ENCODE measurements at places on chromosomes 13 and 19.

DNA sequence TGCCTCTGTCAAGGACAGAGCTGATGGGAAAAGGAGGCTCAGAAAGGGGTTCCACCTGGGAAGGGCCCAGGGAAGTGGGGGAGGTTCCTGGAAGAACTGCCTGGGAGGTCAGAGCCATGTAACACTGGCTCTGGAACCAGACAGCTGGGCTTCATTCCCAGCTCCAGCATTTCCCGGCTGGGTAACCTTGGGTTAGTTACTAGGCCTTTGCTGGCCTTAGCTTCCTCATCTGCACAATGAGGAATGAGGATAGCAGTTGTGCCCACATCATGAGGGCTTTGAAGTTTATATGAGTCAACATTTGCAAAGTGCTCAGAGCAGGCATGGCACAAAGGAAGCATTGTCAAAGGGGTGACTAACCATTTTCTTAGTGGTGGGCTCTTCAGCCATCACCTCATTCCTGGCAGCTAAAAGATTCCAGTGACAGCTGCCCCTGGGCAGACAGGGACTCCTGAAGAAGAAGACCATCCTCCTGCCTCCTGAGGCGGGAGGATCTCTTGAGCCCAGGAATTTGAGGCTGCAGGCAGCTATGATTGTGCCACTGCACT is 1.7 kb upstream of the DNAJB1 start:
- no peak for DNase-seq

DNA sequence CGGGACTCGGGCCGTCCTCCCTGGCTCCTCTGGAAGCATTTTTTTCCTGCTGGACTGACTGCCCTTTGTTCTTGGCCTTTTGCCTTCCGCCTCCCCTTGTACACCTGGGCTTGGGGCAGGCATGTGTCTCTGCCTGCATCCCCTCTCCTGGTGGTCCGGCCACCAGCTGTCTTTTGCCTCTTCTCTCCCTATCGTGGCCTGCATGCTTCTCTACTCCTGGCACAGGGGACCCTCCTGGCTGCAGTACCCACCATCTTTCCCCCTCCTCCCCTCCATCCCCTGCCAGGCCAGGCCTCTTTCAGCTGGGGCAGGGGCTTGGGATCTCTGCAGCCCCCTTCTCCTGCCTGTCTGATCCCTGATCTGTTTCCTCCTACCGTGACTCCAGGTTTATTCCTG is 12.1 kb downstream of the WTIP start:
- no peak for DNase-seq

- DNase-seq: no peak
Observed at GRCh38 chr13:21567714-21568113, 36.3 kb downstream of the MICU2 start.

DNA sequence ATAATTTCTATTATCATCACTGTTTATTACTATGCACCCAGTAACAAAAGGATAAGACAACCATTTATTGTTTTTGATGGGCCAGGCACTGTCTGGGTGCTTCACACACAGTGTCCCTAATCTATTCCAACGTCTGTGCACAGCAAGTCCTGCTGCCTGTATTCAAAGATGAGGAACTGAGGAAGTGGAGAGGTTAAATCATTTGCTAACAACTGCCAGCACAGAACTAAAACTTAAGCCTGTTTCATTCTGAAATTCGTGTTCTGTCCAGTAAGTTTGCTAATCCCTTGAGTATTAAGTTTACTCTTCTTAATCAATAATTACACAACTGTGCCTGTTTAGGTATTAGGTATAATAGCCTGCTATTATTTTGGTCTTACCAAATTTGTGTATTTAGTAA is 41.9 kb downstream of the TEX26 start:
- DNase-seq: no peak

DNA sequence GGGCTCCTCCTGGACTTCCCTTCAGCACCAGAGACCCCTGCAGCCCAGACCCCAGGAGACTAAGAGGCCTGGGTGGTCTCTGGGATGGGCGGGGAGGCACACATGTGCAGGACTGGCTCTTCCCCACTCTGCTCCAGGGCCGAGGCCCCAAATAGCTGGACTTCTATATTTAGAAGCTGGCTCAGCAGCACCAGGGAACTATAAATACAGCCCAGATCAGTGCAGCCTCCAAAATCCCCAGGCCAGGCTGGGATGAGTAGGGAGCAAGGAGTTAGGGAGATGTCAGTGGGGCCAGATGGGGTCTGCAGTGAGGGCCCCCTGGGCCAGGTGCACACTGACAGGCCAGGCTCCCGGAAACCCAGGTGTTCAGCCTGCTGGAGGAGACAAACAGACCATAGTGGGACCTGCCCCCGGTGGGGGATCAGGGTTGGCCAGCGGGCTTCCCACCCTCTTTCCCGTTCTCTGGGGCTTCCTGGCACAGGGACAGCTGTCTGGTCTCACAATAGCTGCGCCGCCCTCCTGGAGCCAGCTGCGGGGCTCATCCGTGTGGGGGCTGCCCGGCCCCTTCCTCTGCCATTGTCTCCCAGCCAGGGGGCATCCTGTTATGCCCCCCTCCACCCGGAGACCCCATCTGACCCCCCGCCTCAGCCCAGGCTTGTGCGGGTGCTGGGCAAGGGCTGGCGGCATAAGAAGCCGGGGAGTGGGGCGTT is 5.5 kb upstream of the ADGRE5 start:
- no peak for DNase-seq

DNA sequence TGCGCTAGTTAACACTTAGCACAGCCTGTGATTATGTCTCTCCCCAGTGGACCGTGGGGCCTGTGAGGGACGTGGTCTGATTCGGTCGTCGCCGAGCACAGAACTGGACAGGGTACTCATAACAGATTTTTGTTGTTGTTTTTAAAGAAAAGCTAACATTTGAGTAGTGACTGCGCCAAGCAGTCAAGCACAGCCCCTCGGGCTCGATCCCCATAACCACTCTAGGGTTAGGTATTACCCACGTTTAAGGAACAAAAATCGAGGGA is 805 bp upstream of the PTOV1 start:
- no peak for DNase-seq

- no peak for DNase-seq
Observed at GRCh38 chr19:19468424-19469050, 46.8 kb downstream of the TSSK6 start.

GRCh38 chr19:9792206-9793070 is 23.9 kb upstream of the ZNF846 start:
- peak; percentile 15 for DNase-seq

GRCh38 chr13:101398920-101399319 is 17.4 kb downstream of the NALCN start:
- no peak for DNase-seq

- DNase-seq: no peak
Observed at GRCh38 chr19:53608381-53608780, 23.4 kb upstream of the DPRX start.

- no peak for DNase-seq
Observed at GRCh38 chr13:38564256-38565150, 122.4 kb upstream of the FREM2 start.

DNA sequence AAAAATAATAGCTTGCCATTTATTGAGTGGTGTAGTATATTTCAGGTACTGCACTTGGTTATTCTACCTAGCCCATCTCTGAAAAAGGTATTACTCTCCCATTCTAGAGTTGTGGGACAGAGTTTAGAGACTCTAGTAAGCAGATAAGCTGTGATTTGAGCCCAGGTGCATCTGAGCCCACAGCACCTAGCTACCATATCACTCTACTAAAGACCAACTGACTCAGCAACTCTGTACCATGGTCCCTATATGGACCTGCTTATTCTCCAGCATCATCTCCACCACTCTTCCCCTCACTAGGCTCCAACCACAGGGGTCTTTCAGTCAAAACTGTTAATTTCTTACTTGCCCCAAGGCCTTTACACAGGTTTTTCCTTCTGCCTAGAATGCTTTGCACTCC is 64.4 kb downstream of the UBL3 start:
- no peak for DNase-seq

GRCh38 chr13:92838786-92839185 is 387.8 kb upstream of the GPC6 start:
- DNase-seq: no peak

GRCh38 chr13:33446821-33447725 is 161.5 kb upstream of the STARD13 start:
- DNase-seq: no peak

DNA sequence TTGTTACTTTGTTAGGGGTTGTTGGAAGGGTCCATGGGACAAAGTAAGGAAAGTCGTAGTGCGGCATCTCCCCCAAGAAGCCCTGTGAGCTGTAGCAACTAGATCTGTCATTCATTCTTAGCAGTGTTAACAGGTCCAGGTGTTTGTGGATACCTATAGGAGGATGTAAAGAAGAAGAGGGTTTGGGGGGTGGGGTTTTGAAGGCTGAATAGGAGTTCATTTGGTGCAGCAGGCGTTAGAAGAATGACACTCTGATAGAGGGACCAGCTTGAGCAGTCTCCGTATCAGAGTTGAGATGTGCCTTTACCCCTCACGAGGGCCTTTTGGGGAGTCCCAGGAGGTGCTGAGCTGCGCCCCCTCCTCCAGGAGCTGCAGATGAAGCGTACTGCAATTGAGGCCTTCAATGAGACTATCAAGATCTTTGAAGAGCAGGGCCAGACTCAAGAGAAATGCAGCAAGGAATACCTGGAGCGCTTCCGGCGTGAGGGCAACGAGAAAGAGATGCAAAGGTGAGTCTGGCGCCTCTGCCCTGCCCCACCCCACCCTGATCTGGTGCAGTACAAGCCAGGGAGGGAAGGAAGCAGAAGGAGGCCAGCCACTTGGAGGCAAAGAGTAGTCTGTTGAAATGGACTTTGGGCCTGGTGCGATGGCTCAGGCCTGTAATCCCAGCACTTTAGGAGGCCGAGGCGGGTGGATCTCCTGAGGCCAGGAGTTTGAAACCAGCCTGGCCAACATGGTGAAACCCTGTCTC is 7.6 kb upstream of the IFI30 start:
- DNase-seq: no peak

- DNase-seq: no peak
Observed at GRCh38 chr13:32428581-32429432, 877 bp upstream of the N4BP2L1 start.

GRCh38 chr13:36101157-36101556 is 30.0 kb downstream of the DCLK1 start:
- DNase-seq: no peak

DNA sequence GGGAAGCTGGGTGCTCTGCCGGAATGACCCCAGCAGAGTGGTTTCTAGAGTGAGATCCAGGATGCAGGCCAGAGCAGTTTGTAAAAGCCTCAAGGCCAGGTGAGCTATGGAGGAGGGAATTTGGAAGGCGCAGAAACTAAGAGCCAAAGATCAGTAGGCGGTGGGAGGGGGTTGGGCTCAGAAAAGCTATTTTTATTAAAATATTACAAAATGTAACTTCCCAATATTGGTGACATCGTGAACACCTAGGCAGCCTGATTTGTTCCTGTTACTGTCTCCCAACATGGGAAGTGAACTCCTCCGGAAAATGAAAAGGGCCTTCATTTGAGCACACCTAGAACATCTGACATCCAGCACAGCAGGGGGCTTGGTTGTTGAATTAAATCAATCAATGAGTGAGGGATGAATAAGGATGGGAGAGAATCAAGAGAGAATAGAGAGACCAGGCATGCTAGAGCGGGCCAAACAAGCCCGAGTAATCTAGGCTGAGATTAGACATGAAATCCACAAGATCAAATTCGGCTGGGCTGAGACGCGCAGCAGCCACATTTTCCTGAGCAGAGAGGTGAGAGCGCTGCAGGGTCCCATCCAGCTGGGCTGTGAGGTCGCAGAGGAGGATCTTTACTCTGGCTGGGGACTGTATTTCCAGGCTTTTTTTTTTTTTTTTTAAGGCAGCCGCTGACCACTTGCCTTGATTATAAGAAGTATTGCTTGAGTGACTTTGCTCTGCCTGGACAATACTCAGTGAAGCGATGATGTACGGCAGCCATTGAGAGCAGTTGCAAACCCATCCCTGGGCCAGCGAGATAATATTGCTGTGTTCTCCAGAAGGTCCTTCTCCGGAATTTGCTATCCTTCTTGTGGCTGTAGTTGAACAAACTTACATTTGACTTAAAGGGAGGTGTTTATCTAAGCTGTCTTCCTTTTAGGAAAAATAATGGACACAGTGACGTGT is 178.0 kb upstream of the KL start:
- DNase-seq: no peak

DNA sequence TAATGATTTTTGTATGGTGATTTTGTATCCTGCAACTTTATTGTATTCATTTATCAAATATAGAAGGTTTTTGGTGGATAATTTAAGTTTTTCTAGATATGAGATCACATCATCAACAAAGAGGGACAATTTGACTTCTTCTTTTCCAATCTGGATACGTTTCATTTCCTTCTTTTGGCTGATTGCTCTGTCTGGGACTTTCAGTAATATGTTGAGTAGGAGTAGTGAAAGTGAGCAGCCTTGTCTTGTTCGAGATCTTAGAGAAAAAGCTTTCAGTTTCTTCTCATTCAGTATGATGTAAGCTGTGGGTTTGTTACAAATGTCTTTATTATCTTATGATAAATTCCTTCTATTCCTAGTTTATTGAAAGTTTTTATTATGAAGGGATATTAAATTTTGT is 352.0 kb upstream of the DACH1 start:
- DNase-seq: no peak

DNA sequence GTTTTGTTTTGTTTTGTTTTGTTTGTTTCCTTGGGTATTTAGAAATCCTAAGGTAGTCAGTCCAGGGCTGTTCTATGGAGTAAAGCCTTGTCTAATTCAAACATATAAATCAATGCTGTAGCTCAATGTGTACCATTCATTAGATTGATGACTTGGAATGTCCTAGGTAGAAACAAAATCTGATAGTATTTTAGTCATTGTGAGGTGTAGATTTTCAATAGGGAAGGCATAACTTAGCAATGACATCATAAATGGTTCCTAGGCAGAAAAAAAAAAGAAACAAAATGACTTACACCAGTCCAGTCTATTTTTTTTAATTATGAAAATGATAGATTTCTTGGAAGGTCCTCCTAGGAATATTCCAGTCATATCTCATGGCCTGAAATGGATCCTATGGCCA is 189.9 kb downstream of the SPRY2 start:
- DNase-seq: no peak

DNA sequence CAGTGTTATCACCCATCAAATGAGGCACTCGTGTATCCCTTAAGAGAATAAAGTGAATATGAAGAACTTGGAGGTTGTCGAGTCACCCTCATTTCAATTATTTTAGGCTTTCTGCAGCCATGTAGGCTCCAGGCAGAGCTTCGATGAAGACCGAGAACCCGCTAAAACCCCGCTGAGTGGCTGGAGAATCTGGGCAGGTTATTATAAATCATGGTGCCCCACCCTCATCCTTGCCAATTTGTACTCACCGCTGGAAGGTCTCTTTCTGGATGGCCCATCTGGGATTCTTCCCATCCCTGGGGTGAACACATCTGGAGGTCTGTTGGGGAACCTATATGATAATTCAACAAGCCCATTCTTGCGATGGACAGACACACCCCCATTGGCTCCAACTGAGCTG is 190.8 kb downstream of the ZNF536 start:
- DNase-seq: no peak

DNA sequence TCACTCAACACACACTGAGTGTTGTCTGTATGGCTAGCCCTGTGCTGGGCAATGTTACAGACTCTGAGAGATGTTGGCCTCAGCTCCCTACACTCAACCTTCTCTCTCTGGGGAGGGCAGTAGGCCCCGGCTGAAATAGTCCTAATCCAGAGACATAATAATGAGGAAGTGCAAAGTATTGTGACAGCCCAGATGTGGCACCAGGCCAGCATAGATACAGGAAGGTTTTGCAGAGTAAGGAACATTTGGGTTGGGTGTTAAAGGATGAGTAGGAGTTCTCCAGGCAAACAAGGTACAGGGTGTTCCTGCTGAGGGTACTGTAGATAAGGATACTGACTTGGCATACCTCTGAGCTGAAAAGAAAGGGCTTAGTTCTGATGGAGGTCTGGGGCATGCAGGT is 2.4 kb downstream of the LIN7B start:
- no peak for DNase-seq
